ENCODE measurements at places on chromosomes 11 and 22.

GRCh38 chr11:102188488-102188887, 78.2 kb downstream of the YAP1 start:
- DNase-seq: no peak

- DNase-seq: no peak
Observed at GRCh38 chr11:131279654-131280384, 90.6 kb upstream of the NTM start.

DNA sequence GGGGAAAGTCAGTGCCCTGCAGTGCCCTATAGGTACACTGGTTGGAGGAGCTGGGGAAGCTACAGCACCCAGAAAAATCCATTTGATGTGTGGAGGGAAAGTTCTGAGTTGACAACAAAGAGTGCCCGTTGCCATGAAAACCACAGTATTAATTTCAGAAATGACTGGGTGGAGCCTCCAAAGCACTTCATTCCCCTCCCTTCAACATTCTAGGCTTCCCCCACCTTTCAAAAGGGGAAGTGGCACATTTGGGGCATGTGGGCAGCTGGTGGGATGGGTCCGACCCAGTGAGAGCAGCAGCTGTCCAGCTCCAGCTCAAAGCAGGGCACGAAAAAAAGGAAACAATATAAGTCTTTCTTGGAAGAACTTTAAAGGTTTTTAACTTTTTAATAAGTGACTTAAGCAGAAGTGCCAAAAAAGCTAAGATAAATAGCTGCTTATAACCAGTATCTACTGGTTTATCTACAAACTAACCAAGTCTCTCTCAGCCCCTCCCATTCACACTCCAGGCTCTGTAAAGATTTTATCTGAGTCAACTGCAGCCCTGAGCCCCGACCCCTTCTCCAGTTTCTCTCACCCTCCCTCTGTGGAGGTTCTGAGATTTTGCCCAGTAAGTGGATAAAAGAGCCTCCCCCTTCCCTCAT, 9.0 kb upstream of the AHNAK start:
- no peak for DNase-seq

GRCh38 chr11:17611049-17611448, 64.0 kb downstream of the OTOG start:
- no peak for DNase-seq

- no peak for DNase-seq
Observed at GRCh38 chr11:44600839-44601383, 35.4 kb downstream of the CD82 start.

Measured in endothelial cell (in vitro differentiated cells).